NCI-H1930 (cell line): ENCODE measurements at places on chromosomes 5 and 9.

DNA sequence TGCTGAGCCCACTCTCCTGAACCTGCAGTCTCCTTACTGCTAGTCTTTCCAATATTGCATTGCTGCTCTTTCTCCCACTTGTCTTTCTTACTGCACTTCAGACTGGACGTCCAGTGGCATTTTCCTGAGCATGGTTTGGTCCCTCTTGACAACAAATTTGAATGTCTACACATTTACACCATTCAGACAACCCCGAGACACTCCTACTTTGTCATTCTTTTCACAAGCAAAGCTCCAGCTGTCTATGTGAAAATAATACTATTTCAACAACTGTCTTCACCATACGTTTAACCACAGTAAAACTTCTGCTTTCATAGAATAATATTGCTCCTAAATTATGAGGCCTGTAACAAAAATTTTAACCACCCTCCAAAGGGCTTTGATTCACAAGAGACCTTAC, 10.4 kb upstream of the APTX start:
- DNase-seq, result no peak

DNA sequence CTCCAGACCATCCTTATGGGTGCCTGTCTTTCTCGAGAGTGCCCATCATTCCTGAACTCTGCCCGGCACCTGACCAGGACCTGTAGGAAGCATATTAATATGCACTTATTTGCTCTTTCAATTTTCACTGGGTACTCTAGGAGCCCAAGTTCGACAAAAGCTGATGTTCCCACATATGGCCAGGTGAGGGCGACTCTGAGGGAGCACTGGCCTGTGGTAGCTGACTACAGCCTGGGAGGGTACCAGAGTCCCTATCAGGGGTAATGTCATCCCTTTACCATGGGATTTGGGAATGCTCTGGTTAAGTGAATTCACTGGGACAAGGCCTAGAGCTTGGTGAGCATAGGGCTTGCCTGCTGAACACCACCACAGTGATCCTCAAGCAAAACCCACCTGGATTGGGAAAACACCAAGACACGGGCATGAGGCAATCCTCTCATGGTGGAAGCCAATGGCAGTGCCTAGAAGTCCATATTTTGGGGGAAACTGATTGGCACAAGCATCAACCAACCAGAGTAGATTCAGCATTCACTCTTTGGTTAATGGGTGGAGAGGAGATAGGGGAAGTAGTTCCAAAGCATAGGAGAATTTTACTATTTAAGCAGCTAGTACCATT, 112.2 kb downstream of the MTX3 start:
- DNase-seq, result no peak

GRCh38 chr5:171094356-171094755, 214.7 kb upstream of the TLX3 start:
- DNase-seq, result no peak

GRCh38 chr5:38543886-38544285, 12.6 kb downstream of the LIFR start:
- no peak for DNase-seq

DNA sequence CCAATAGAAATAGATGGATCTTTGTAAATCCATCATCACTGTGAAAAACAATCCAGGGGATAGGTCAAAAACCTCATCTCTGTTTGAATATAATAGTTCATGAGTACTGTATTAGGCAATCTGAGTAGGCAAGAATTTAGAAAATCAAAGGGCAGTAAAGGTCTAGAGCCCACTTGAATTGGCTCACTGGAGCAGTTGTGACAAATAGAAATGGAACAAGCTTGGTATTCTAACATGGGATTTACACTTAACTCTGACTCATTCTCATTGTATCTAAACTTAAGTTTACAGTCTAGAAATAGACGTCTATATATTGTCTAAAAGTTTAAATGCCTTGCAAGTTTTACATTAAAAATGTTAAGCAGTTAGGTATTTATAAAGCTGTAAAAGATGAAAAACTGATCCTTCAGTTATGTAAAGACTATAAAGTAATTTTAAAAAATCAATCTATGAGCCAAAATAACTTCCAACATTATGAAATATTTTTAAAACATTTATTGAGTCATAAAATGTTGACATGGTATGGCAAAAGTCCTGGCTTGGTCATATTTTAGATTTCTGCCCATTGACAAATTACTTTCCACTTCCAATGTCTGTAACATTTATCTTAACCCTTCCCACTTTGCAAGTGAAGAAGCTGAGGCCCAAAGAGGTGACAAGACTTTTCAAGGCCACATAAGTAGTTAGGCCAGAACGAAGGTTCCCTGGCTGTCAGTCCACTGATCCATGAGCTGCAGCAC, 203.7 kb upstream of the NREP start:
- no peak for DNase-seq

DNA sequence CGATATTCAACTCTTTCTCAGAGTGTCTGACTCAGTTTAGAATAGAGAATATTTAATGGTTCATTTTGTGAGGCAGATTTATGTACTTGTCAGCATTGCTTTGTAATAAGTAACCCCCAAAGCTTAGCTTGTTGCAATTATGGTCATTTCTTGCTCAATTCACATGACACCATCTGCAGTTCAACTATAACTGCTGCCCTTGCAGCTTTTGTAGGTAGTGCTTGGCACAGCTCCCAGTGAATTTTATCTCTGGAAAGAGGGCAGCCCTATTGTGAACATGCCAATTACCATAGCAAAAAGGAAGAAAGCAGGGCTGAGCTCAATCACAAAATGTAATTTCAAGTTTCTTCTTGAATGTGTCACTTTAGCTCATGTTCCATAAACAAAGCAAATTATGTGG, 1587.7 kb upstream of the ACO1 start:
- no peak for DNase-seq

DNA sequence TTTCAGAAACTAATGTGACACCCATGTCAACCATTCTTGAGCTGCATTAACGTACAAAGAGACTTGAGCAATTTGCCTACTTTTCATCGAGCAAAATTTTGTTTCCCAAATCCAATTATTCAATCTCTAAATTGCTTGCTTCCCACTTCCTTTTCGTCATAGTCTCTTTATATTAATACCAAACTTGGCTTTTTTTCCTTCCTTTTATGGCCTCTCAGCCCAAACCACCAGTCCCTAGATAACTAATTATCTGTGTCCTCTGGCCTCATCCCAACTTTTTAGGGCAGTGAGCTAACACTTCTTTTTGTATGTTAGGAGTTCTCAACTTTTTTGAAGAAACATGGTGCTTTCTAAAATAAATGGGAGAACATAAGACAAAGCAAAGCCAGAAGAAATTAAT, 155.5 kb upstream of the S1PR3 start:
- DNase-seq, result no peak

GRCh38 chr5:10123254-10123989, 126.3 kb downstream of the ATPSCKMT start:
- no peak for DNase-seq

DNA sequence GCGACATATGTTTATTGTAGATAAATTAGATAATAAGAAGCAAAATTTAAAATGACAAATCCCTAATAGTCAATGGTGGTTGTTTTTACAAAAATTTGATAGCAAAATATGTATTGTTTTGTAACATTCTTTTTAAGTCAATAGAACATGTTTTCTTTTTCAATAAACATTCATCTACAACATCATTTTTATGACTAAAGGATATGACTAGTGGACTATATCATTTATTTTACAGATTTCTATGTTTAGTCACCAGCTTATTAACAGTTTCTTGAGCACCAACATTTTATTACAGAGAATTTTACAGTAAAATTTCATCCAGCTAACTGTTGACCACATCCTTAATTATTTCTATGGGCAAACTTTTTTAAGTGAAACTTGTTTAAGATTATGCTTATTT, 114.7 kb upstream of the IL7R start:
- DNase-seq, result no peak

GRCh38 chr9:27247756-27248155, 49.2 kb downstream of the EQTN start:
- no peak for DNase-seq

GRCh38 chr5:148910686-148911361, 84.4 kb downstream of the ADRB2 start:
- no peak for DNase-seq

DNA sequence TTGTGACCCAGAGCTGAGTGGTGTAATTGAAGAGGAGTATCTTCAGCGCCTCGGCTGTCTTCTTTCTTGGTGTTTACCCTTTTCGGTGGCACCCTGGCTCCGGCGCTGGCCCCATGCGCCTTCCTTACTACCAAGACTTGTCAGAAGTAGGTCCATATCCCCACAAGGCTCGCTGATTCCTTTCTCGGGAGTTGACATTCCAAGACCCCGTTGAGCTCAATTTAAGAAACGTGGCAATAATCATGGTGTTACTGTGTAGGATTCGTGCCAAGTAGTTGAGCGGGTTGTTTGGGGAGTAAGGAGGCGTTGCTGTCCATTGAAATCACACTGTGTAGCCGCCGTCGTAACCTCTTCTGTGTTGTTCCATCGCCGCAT, 795 bp downstream of the NDUFAF2 start:
- DNase-seq, result no peak

DNA sequence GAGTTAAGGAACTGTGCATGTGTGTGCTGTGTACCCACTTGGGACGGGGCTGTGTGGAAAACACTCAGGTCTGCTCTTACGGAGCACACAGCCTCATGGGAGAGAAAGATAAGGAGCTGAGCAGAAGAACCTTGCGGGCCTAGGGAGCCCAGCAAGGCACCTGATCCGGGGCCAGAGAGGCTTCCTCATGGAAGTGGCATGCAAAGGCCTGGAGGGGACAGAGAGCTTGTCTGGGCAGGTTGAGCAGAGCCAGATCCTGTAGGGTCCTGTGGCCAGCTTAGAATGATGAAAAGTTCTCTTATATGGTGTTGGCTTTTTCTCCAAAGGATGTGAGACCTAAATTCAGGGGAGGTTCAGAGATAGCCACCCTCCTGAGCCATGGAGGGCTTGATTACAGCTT, 45.2 kb downstream of the NEK6 start:
- DNase-seq, result no peak

- DNase-seq, result peak; percentile 55
These were observed 497.0 kb downstream of the DTWD2 start for GRCh38 chr5:118491351-118491750.

GRCh38 chr9:137318602-137319001, 16.5 kb upstream of the NRARP start:
- DNase-seq, result no peak

DNA sequence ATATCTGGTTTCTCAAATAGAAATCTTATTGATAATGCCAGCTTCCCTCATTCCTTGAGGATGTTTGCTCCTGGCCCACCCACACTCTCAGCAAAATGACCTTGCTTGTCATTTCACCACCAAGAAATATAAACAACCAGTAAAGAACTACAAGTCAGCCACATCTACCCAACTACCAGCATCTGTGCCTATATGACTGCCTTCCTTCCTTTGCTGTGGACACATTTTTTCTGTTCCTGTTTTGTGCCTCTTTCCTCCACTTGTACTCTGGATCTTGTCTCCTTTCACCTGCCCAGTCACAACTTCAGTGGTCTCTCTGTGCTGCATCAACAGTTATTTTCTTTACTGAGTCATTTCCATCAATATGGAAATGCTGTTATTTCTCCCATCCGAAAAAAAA, 20.3 kb downstream of the KIF2A start:
- DNase-seq, result no peak
